H7 (cell line): ENCODE measurements at places on chromosomes 16 and 17. TPM values are rescaled to one million over a fixed set of nuclear protein-coding genes. Genes with fewer than 3 reads are reported as not detected.

DNA sequence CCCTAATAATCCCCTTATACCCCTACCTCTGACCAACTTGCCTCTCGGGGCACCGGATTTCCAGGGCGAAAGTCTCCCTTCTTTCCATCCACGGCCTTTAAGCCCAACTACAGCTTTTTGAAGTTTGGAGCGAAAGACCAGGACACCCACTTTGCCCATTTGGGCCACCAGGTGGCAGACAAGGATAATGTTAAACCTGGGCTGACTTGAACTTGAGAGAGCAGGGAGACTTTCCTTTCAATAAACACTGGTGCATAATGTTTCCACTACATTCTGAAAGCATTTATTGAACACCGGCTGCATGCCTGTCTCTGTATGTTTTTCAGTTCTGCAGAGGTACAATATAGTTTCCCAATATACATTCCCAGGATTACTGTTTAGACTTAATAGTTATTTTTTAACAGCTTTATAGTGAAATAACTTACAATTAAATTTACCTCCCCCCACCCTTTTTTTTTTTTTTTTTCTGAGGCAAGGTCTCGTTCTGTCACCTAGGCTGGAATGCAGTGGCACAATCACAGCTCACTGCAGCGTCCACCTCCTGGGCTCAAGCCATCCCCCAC lies 6.9 kb upstream of the CES3 start:
- DNase-seq, result peak; percentile 82

DNA sequence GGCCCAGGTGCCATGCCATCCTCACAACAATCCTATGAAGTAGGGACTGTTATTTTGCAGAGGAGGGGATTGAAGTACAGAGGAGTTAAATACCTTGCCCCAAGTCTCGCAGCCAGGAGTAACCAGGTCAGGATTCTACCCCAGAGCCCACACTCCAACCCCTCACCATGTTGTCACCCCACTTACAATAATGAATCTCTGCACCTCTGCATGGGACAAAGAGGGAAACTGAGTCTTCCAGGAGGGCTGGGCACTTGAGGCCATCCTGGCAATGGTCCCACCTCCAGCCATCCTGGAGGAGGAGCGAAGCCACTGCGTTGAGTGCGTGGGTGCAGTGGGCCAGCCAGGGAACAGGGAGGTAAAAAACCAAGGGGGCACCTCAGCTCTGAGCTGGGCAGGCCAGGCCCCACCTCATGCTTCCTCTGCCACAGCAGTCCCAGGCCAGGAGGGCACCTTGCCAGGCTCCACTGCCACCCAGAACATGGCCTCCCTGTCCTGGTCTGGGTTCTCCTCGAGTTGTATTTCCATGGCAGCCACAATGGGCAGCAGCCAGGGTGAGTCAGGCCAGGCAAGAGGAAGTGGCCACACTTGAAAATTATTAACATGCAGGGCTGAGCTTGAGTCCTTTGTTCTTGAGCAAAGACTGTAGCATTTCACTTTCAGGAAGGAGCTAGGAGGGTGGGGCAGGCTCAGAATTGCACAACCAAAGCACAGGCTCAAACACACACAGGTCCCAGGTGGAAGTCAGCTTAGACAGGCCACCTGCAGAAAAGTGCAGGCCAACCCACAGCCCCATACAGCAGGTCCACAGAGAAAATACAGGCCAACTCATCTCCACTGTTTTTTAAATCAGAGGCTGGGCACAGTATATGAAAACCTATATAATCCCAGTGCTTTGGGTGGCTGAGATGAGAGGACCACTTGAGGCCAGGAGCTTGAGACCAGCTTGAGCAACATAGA lies 52.1 kb downstream of the CUEDC1 start:
- no peak for DNase-seq

- no peak for DNase-seq
Measured at GRCh38 chr16:11108466-11108805, 147.6 kb downstream of the SOCS1 start.

GRCh38 chr16:13120557-13120956 lies 219.2 kb downstream of the SHISA9 start:
- DNase-seq, result peak; percentile 11

DNA sequence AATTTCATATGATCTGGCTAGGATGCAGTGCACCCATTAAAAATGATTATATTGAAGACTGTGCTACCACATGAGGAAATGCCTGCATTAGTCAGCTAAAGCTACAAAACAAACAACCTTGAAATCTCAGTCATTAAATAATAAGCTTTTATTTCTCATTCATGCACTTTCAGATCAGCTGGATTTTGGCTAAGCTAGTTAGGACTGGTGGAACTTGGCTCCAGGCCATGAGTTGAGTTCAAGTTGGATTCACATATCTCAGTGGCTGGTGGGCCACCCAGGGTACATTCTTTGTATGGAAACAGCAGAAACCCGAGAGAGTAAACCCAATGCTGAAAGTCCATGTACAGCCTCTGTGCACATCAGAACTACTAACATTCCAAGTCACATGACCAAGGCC lies 6.4 kb upstream of the SLFN12L start:
- DNase-seq, result no peak

CTRB1 gene
- not detected in 2 replicates for total RNA-seq

CDH16 gene
- total RNA-seq, result not detected in 2 replicates
